Esophagus mucosa (tissue), 1 donor: ENCODE measurements at places on chromosomes 7 and 10. TPM values are rescaled to one million over a fixed set of nuclear protein-coding genes. Genes with fewer than 3 reads are reported as not detected.

GRCh38 chr10:8417631-8418030, 363.1 kb downstream of the GATA3 start:
- no peak for ATAC-seq

- ATAC-seq = peak; percentile 94
Measured at GRCh38 chr7:136086712-136087111, 109.6 kb upstream of the MTPN start.

DNA sequence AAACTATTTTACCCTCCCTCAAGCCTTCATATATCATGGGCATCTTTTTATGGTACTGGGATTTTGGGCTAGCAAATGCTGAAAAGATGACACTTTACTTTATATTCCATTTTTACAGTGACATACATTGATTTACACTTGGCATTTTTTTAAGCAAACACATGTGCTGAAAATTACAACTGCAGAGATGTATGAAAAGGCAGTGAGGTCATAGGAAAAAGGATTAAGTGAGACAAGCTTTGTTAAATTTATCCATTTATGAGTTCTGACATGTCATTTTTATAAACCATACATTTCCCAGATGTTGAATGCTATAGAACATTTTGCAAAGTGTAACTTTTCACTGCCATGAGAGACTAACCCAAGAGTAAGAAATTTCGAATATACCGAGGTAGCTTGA, 68.8 kb upstream of the RSU1 start:
- ATAC-seq = no peak

DNA sequence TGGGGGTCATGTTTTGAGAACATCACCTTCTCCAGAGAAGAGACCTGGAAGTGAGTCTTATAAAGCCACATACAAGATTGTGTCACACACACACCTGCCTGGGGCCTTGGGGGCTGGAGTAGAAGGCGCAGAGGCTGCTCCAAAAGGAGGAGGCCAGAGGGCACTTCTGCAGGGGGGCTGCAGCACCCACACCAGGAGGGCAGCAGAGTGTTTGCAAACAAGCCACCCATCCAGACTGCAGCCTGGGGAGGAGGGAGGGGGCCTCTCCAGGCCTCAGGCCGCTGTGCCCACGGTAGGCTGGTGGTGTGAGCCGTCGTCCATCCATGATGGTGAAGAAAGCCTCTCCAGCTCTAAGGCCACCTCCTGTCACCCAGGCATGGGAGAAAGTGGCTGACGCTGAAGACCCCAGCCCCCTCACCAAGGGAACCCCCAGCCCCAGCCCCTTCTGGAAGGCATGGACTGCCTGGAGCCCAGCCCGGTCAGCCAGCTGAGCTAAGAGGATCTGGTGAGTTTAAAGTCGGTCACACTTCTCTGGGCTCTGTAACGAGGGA, 77.5 kb downstream of the FOXL3 start:
- ATAC-seq = no peak

DNA sequence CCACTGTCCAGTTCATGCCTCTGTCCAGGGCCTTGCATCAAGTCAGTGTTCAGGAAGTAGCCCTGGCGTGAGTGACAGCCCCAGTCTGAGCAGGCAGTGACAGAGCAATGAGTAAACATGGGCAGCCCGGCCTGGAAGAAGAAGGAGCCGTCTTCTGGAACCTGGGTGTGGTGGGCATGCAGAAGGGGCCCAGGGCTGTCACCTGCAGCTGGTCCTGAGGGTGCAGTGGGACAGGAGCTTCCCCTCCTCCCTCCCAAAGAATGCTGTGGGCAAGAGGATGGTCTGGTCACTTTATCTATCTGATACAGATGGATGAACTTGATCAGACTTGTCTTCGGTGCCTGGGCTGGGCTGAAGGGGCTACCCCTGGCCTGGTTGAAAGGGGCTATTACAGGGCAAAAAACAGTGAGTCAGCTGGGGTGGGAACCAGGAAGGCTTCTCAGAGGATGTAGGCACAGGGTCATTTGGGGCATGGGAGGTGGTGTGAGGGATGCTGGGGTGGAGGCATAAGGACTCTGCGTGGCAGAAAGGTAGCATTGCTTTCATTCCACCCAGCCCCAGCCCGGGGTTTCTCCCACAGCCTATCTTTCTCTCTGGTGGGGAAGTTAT, 42.7 kb upstream of the PPIF start:
- peak; percentile 39 for ATAC-seq

GRCh38 chr7:96720843-96721242, 11.2 kb upstream of the SEM1 start:
- ATAC-seq = peak; percentile 92

- no peak for ATAC-seq
Measured at GRCh38 chr7:140475747-140476333, 3.5 kb downstream of the MKRN1 start.

- ATAC-seq = peak; percentile 43
Measured at GRCh38 chr7:93442478-93443224, 131.9 kb downstream of the CALCR start.

GRCh38 chr10:62577666-62578291, 203.6 kb downstream of the ZNF365 start:
- no peak for ATAC-seq

DNA sequence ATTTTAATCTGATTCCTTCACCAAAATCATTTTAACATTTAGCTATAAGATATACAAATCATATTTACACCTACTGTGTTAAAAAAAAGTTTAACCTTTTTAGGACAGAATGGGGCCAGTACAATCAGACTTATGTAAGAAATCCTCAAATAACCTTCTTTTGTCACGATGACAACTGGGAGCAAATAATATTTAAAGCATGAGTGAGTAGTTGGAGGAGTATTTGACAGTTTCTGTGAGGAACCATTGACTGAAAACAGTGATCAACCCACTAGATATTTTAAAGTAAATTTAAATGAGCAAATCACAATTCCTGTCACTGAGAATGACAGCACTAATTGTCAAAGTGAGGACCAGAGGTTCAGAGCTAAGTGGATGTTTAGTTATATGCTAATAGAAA, 289.1 kb downstream of the CNTNAP2 start:
- ATAC-seq = no peak

DNA sequence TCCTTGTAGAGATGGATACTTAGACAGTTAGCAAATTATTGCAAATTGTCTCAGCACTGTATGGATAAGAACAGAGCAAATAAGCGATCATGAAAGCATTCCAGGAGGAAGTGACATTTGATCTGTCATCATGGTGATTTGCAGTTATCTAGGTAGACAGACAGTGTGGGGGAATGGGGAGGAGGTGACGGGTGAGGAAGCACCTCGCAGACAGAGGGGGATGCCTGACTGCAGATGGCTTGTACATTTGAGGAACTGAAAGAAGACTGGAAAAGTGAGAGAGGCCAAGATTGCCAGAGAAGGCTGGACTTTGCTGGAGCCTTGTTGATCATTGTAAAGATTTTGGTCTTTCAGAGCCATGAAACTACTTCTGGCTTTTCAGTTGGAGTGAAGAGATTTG, 318.2 kb upstream of the CELF2 start:
- ATAC-seq = no peak

Gene SDK1
- total RNA-seq = 1.0 TPM

Gene WIPF3
- total RNA-seq = 1.2 TPM

Gene NCF1
- total RNA-seq = 2.7 TPM

Gene CISD1
- total RNA-seq = 32.8 TPM

Gene RBP3
- total RNA-seq = not detected

Gene CPVL
- 5.0 TPM for total RNA-seq

Gene LIPJ
- 0.12 TPM for total RNA-seq

Gene CLCN1
- 0.68 TPM for total RNA-seq

Gene MEOX2
- 0.60 TPM for total RNA-seq

Gene SNX10
- total RNA-seq = 2.1 TPM

Gene TEX36
- not detected for total RNA-seq

Gene ENTPD1
- total RNA-seq = 9.2 TPM

Gene POM121C
- 30.6 TPM for total RNA-seq

Gene HMX3
- not detected for total RNA-seq

Gene NKX1-2
- 0.16 TPM for total RNA-seq

Gene IKZF1
- total RNA-seq = 2.1 TPM

Gene BTBD16
- total RNA-seq = 0.16 TPM

Gene KEL
- total RNA-seq = 0.32 TPM
